ENCODE measurements at places on chromosomes 2 and 18. TPM values are rescaled to one million over a fixed set of nuclear protein-coding genes. Genes with fewer than 3 reads are reported as not detected.

DNA sequence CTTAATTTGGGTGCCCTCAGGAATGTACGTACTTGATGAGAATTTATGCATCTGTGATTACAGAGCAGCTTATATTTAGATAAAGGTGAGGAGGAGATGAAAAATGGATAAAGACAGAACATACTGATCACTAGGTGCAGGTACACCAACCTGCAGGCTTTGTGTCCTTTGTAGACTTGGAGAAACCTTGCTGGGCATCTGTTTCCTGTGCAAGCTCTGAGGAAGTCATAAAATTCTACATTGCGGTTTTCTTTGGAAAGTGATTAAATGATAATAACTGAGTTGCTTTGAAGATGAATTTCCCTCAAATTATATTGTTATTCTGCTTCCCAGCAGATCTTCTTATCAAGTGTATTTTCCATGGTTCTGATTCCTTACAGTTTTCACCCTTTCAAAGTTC is 7.7 kb downstream of the RAB27B start:
- no peak for DNase-seq
- peaks cover 16% of the 10 kb centered on the region for H3K27me3 ChIP-seq
- H3K4me3 ChIP-seq, result no peak overlapping the region
- no peak overlapping the region for H3K27ac ChIP-seq

WNT6 gene
- not detected for total RNA-seq

GRCh38 chr2:240596491-240596931 is 10.0 kb downstream of the CAPN10 start:
- no peak overlapping the region for H3K27ac ChIP-seq
- DNase-seq, result peak; percentile 86
- H3K27me3 ChIP-seq, result no peaks in the 10 kb centered on the region
- no peak overlapping the region for H3K4me3 ChIP-seq
- H3K4me1 ChIP-seq, result no peaks in the 10 kb centered on the region

SLC16A14 gene
- total RNA-seq, result 4.9 TPM

HOXD9 gene
- not detected for total RNA-seq

RNU2-63P gene
- 2.7 TPM for total RNA-seq

RNPEPL1 gene
- total RNA-seq, result 63.2 TPM

DNA sequence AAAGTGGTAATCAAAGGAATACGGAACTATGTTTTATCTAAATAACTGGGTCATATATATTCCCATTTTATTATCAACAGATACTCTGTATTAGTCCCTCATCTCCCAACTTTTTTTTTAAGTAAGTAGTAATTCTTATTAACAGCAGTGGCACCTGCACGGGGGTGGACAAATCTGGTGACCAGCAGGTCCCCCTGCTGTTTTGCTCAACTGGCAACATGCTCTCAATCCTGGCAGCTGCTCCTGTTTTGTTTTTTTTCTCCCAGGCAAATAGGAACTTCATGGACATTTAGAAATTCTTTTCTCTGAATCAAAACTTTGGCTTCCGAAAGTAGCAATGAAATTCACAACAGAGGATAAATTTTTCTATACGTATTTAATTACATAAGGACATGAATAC is 193.5 kb downstream of the SS18 start:
- no peak overlapping the region for H3K4me3 ChIP-seq
- H3K27ac ChIP-seq, result no peak overlapping the region
- peaks cover under 1% of the 10 kb centered on the region for H3K36me3 ChIP-seq
- H3K4me1 ChIP-seq, result peaks cover 4% of the 10 kb centered on the region
- H3K27me3 ChIP-seq, result no peaks in the 10 kb centered on the region

CNTNAP5 gene
- not detected for total RNA-seq

- no peak overlapping the region for H3K27ac ChIP-seq
- H3K27me3 ChIP-seq, result no peaks in the 10 kb centered on the region
- H3K36me3 ChIP-seq, result no peaks in the 10 kb centered on the region
- H3K4me1 ChIP-seq, result peaks cover 12% of the 10 kb centered on the region
- no peak overlapping the region for H3K4me3 ChIP-seq
These were observed 161.2 kb upstream of the MAP3K20 start for GRCh38 chr2:172914341-172915008.

REG3G gene
- not detected for total RNA-seq

GRCh38 chr2:191166756-191167445 is 16.1 kb upstream of the STAT4 start:
- H3K36me3 ChIP-seq, result peaks cover 2% of the 10 kb centered on the region
- H3K27ac ChIP-seq, result peak overlapping the region; percentile 39
- peaks cover 62% of the 10 kb centered on the region for H3K4me1 ChIP-seq
- DNase-seq, result no peak

DNA sequence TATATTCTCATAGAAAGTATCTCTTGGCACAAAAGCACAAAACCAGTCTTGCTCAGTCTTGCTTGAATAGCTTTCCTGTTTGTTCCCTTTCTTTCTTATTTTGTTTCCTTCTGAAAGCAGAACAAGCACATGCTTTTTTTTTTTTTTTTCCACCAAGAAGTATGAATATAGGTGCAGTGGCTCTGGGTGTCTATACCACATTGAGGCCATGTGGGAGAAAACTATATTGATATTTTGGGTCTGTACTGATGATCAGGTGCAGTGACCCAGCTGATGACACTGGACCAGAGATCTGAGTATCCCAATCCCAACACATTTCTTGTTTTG is 28.7 kb downstream of the GEMIN6 start:
- H3K4me3 ChIP-seq, result no peak overlapping the region
- H3K27me3 ChIP-seq, result no peaks in the 10 kb centered on the region
- DNase-seq, result no peak
- H3K4me1 ChIP-seq, result no peaks in the 10 kb centered on the region

DNA sequence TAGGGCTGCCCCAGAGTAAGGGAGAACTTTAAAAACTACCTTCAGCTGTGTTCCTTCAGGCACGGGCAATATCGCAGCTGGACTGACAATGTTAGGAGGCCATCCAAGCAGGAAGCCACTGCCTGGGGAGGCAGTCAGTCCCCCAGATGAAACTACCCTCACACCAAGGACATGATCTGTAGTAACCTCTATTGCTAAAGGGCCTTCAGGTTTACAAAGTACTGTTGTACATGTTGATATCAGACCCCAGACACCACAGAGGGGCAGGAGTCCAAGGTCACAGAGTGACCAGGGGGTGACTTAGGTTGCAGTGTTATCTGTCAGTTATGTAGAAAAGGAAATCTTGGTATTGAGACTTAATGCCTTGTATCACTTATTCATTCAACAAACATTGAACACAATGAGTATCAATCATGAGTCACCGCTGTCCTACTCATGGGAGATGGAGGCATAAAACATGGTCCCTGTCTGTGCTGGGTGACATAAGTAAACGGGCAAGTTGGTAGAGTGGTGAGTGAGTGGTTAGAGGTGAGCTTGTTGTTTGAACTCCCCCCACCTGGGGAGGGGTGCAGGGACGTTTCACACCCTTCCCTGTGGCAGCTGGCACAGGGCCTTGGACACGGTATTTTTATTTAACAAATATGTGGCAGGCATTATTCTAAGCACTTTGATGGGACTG is 7.1 kb downstream of the CABLES1 start:
- no peaks in the 10 kb centered on the region for H3K27me3 ChIP-seq
- DNase-seq, result no peak
- H3K4me1 ChIP-seq, result peaks cover 79% of the 10 kb centered on the region
- H3K36me3 ChIP-seq, result peaks cover 4% of the 10 kb centered on the region
- H3K27ac ChIP-seq, result peak overlapping the region; percentile 67
- H3K4me3 ChIP-seq, result no peak overlapping the region

ACVR1 gene
- total RNA-seq, result 81.7 TPM

PSMA8 gene
- total RNA-seq, result not detected

WIPF1 gene
- 61.8 TPM for total RNA-seq

GRCh38 chr2:238772635-238773297 is 75.1 kb upstream of the TWIST2 start:
- H3K27ac ChIP-seq, result no peak overlapping the region
- no peaks in the 10 kb centered on the region for H3K4me1 ChIP-seq
- H3K27me3 ChIP-seq, result peaks cover 39% of the 10 kb centered on the region
- H3K4me3 ChIP-seq, result no peak overlapping the region
- no peaks in the 10 kb centered on the region for H3K36me3 ChIP-seq

MAP2 gene
- total RNA-seq, result 12.2 TPM

DNA sequence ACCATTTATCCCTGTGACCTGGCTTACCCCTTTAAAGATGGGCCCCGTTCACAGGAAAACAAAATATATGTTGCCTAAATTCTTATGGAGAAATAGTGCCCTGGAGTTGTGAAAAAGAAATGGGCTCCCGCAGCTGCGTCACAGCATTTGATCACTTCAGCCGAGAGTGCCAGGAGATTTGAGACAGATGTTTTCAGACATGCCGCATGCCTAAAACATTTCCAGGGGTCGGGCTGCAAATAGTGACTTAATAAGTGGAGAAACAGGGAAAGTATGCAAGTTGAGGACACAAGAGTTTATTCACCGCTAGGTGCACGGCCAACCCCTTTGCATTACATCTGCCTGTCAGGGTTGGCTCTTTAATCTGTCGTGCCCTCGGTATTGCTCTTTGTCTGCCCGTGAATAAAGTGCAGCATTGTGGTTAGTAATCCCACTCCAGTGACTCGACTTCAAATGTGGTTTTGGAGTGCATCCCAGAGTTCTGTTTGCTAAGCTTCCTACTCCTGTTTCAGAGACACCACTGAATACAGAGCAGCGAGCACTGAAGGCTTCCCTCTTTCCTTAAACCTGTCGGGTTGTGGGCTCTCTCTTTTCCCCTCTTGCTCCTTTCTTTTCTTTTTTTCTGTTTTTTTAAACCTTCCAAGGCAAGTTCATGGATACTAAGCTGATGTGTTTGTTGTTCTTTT is 187.5 kb downstream of the LTBP1 start:
- peak overlapping the region; percentile 85 for H3K4me3 ChIP-seq
- DNase-seq, result no peak
- H3K4me1 ChIP-seq, result peaks cover 83% of the 10 kb centered on the region

TRMT61B gene
- total RNA-seq, result 10.1 TPM

DNA sequence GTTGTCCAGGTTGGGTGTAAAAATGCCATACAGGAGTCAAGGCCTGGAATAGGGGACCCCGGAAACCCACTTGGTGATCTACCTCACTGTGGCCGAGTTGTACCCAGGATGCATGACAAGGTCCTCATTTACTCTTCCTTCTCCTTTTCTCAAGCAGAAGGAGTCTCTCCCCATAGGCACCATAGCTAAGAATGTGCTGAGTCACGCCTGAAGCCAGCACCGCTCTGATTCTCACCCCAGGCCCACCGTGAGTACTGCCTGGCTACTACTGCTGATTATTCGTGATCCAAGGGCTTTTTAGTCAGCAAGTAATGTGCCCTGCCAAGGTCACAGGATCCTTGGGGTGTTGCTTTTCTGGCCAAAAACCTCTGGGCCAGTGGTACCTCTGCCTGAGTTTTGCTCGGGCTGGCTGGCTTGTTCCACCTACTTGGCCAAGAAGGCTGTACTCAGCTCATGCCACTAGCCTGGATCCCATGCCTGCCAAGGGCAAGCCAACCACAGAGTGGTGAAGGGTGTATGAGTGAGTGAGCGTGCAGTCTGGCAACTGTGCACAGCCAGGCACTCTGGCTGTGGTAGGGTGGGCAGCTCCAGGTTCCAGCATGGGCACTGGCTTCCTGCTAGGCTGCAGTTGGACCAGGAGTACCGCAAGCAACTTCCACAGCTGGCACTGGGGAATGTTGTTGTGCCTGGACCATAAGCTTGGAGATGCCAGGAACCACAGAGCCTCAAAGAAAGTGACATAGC is 650.1 kb upstream of the VRK2 start:
- no peaks in the 10 kb centered on the region for H3K4me1 ChIP-seq
- H3K27me3 ChIP-seq, result peaks cover 4% of the 10 kb centered on the region
- H3K4me3 ChIP-seq, result no peak overlapping the region

DPP10 gene
- total RNA-seq, result not detected

- H3K36me3 ChIP-seq, result peaks cover 4% of the 10 kb centered on the region
- DNase-seq, result no peak
- peaks cover 23% of the 10 kb centered on the region for H3K4me1 ChIP-seq
- H3K27ac ChIP-seq, result peak overlapping the region; percentile 74
- H3K27me3 ChIP-seq, result no peaks in the 10 kb centered on the region
These were observed 420.0 kb downstream of the ZEB2 start for GRCh38 chr2:144099780-144100377.

TXNDC2 gene
- total RNA-seq, result 0.28 TPM

- DNase-seq, result no peak
- H3K4me1 ChIP-seq, result peaks cover 25% of the 10 kb centered on the region
- H3K36me3 ChIP-seq, result no peaks in the 10 kb centered on the region
- H3K4me3 ChIP-seq, result no peak overlapping the region
- no peak overlapping the region for H3K27ac ChIP-seq
These were observed 201.7 kb downstream of the MREG start for GRCh38 chr2:215811409-215812345.

DNA sequence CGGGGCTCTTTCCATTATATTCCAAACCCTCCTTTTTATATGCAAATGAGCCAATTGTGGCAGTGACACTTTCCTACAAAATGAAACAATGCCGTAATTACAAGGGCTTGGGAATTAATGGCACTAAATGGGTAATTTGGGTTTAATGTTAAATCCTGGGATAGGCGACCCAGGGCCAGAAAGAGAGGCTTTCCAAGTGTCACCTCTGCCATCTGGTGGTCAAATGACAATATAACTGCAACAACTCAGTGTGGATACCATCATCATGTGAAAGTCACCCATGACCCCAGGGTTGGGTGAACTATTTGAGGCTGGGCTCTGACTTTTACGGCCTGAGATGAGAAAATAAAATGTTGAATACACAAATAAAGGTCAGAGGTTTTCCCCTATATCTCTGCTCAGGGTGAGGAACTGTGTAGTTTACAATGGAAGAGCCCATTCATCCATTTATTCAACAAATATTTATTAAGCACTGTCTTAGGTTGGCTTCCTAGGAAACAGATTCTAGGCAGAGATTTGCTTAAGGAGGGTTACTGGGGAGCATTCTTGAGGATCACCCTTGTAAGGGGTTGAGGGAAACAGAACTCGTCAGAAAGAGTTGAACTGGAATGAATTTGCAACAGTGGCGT is 13.6 kb upstream of the THADA start:
- H3K4me3 ChIP-seq, result no peak overlapping the region
- H3K36me3 ChIP-seq, result no peaks in the 10 kb centered on the region
- H3K4me1 ChIP-seq, result peaks cover 13% of the 10 kb centered on the region
- no peak overlapping the region for H3K27ac ChIP-seq

- H3K27me3 ChIP-seq, result peaks cover 12% of the 10 kb centered on the region
- peak overlapping the region; percentile 34 for H3K27ac ChIP-seq
- H3K4me1 ChIP-seq, result peaks cover 19% of the 10 kb centered on the region
- H3K4me3 ChIP-seq, result no peak overlapping the region
- no peaks in the 10 kb centered on the region for H3K36me3 ChIP-seq
These were observed 8.2 kb upstream of the KCTD1 start for GRCh38 chr18:26556573-26556972.

LINC00305 gene
- not detected for total RNA-seq

TMEM37 gene
- total RNA-seq, result 0.77 TPM

DNA sequence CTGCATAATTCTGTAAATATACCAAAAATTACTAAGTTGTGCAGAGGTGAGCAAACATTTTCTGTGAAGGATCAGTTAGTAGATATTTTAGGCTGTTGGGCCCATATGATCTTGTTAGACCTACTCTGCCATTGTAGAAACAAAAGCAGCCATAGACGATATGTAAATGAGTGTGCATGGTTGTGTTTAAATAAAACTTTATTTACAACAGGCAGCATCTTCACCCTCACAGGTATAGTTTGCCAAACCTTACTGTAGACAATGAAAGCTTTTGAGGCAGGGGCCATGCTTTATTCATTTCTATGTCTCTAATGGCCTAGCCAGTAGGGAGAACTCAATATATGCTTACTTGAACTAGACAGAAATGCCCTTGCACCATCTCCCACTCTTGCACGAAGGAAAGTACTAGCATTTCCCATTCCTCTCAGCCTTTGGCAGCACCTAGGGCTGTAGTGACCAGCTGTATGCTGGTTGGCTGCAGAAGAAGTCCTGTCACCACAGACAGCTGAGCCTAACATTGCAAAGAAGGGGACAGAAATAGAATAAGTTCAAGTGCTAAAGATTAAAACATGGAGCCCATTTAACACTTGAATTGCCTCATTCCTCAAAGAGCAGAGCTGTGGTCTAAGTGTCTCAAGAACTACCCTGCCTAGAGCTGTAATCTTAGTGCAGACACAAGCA is 305.1 kb upstream of the MGAT5 start:
- H3K36me3 ChIP-seq, result no peaks in the 10 kb centered on the region
- peaks cover 7% of the 10 kb centered on the region for H3K27me3 ChIP-seq
- H3K4me3 ChIP-seq, result no peak overlapping the region
- H3K4me1 ChIP-seq, result no peaks in the 10 kb centered on the region
- DNase-seq, result no peak

Measured in chondrocyte (in vitro differentiated cells).